ENCODE measurements at places on chromosomes 11 and 22. TPM values are rescaled to one million over a fixed set of nuclear protein-coding genes. Genes with fewer than 3 reads are reported as not detected.

DNA sequence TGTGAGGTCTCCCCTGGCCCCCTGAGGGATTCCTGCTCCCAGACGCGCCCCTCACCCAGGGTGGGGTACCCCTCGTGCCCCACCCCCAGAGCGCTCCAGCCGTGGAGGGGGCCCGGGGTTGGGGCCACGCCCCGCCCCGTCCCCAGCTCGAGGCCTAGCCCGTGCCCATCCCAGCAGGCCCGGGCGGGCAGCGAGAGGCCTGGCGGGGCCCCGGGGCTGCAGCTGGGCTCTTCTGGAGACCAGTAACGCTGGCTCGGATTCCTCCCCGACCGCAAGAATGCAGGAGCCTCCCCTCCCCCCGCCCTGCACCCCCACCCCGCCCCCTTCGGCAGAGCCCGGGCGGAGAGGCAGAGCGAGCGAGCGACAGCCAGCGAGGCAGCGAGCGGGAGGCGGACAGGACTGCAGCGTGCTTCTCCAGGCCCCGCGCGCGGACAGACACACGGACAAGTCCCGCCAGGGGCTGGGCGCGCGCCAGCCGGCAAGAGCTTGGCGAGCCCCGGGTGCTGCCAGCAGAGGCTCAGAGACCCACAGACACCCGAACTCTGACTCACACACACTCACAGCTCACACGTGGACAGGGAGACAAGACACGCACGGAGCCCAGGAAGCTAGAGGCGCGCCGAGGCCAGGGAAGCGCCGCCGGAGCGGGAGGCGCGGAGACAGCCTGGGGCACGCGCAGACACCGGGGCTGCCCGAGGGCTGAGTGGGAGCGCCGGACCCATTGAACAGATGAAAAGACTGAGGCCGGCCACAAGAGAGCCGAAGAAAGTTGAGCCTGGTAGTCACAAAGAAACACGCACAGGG, 15.2 kb downstream of the BCL9L start:
- peaks cover 11% of the 10 kb centered on the region for H3K36me3 ChIP-seq
- peaks cover 84% of the 10 kb centered on the region for H3K4me1 ChIP-seq
- peak overlapping the region; percentile 41 for H3K4me3 ChIP-seq
- H3K27ac ChIP-seq, result peak overlapping the region; percentile 89
- H3K27me3 ChIP-seq, result no peaks in the 10 kb centered on the region

DNA sequence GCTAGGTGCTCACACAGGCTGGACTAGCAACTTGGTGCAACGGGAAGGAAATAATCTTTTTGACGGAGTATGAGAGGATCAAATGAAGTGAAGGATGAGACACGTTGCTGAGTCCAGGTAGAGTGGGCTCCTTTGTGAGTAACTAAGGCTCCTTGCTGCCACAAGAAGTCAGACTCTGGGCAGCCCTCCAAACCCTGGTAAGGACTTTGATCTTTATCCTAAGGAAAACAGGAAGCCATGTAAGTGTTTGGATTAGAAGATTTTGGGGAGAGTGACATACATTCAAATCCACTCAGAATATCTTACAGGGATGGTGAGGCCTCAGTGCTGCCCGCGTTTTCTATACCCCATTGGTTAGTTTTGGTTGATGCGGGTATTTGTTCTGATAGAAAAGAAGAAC, 155.9 kb upstream of the RAG2 start:
- no peaks in the 10 kb centered on the region for H3K4me1 ChIP-seq
- H3K36me3 ChIP-seq, result no peaks in the 10 kb centered on the region
- DNase-seq, result no peak
- no peak overlapping the region for H3K4me3 ChIP-seq

GRCh38 chr11:62462508-62462892, 43.7 kb downstream of the SCGB1A1 start:
- no peaks in the 10 kb centered on the region for H3K27me3 ChIP-seq
- no peaks in the 10 kb centered on the region for H3K4me1 ChIP-seq
- DNase-seq, result no peak
- H3K27ac ChIP-seq, result no peak overlapping the region
- H3K4me3 ChIP-seq, result no peak overlapping the region

DNA sequence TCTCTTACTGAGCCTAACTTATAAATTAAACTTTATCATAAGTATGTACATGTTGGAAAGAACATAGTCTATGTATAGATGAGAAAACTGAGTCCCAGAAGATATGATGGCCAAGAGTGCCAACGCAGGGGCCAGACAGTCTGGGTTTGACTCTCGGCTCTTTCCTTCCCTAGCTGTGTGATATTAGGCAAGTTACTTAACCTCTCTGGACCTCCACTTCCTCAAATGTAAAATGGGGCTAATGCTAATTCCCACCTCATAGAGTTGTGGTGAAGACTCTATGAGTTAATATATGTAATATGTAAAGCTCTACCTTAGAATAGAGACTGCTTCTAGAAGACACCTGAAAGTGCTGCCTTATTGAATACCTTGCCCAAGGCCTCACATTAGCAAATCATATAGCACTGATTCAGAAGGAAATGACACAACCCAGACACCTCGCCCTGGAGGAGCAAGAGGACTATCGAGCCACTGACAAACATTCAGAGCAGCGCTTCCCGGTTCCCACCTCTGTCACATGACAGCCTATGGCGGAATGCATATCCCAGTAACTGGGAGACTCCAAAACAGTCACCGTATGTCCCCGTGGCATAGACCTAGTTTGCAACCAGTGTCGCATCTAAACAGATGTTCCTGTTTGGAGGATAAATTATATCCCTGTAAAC, 11.3 kb upstream of the CCDC86 start:
- H3K36me3 ChIP-seq, result no peaks in the 10 kb centered on the region
- H3K27me3 ChIP-seq, result no peaks in the 10 kb centered on the region
- H3K27ac ChIP-seq, result no peak overlapping the region
- DNase-seq, result no peak
- H3K4me3 ChIP-seq, result no peak overlapping the region

GRCh38 chr22:36097880-36098279, 62.7 kb downstream of the APOL3 start:
- no peaks in the 10 kb centered on the region for H3K36me3 ChIP-seq
- H3K27ac ChIP-seq, result no peak overlapping the region
- H3K27me3 ChIP-seq, result no peaks in the 10 kb centered on the region
- H3K4me1 ChIP-seq, result no peaks in the 10 kb centered on the region
- H3K4me3 ChIP-seq, result no peak overlapping the region

GRCh38 chr11:31764261-31764660, 46.9 kb downstream of the PAX6 start:
- DNase-seq, result no peak
- H3K27ac ChIP-seq, result no peak overlapping the region
- peaks cover 11% of the 10 kb centered on the region for H3K4me1 ChIP-seq
- H3K4me3 ChIP-seq, result no peak overlapping the region

DNA sequence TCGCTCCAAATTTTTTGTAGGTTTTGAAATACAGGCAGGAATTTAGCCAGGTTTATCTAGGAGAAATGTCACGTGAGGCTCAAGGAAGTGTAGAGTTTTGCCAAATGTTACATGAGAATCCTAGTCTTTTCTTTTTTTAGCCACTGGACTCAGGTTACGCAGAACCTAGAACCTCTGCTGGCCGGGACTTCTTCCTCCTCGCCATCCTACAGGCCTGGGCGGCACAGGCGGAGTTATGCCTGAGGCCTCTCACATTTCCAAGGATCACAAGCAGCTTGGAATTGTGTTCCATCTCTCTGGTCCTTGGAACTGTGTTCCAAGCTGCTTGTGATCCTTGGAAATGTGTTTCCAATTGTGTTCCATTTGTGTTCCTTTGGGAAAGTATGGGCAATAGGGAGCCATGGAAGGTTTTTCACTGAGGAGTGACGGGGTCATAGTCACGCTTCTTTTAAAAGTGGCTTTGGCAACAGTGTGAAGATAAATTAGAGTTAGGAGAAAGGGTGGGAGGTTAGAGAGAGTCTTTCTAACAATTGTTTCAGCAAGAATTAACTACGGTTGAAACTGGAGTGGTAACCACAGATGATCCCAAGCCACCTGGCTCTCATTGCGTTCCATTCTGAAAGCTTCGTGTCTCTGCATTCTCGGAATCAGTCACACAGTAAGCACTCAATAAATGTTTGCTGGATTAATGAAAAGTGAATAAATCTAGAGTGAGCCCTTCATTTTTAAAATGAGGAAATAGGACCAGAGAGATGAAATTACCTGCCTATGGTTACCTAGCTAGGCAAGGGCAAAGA, 12.5 kb upstream of the POU2AF1 start:
- H3K36me3 ChIP-seq, result no peaks in the 10 kb centered on the region
- H3K27ac ChIP-seq, result peak overlapping the region; percentile 62
- peak; percentile 60 for DNase-seq
- H3K4me3 ChIP-seq, result no peak overlapping the region
- no peaks in the 10 kb centered on the region for H3K27me3 ChIP-seq
- no peaks in the 10 kb centered on the region for H3K4me1 ChIP-seq

DNA sequence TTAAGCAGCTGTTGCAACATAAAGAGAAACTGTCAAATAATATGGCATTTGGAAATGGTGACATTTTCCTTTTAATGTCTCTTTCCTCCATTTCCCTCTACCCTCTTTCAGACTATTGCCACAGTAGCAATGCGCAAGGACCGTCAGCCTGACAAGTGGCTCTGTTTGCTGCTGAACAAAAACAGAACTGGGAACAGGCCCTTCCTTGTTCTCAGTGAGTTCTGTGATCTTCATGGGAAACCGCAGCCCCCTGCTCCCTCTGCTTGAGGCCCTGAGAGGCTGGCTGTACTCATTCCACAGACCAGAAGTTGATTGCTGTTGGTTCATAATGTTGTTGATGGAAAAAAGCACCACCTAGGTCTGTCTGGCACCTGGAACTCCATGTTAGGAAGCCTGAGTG, 559.7 kb downstream of the OPCML start:
- H3K27me3 ChIP-seq, result no peaks in the 10 kb centered on the region
- no peak overlapping the region for H3K27ac ChIP-seq
- H3K4me1 ChIP-seq, result no peaks in the 10 kb centered on the region
- H3K4me3 ChIP-seq, result no peak overlapping the region
- no peaks in the 10 kb centered on the region for H3K36me3 ChIP-seq
- no peak for DNase-seq

DNA sequence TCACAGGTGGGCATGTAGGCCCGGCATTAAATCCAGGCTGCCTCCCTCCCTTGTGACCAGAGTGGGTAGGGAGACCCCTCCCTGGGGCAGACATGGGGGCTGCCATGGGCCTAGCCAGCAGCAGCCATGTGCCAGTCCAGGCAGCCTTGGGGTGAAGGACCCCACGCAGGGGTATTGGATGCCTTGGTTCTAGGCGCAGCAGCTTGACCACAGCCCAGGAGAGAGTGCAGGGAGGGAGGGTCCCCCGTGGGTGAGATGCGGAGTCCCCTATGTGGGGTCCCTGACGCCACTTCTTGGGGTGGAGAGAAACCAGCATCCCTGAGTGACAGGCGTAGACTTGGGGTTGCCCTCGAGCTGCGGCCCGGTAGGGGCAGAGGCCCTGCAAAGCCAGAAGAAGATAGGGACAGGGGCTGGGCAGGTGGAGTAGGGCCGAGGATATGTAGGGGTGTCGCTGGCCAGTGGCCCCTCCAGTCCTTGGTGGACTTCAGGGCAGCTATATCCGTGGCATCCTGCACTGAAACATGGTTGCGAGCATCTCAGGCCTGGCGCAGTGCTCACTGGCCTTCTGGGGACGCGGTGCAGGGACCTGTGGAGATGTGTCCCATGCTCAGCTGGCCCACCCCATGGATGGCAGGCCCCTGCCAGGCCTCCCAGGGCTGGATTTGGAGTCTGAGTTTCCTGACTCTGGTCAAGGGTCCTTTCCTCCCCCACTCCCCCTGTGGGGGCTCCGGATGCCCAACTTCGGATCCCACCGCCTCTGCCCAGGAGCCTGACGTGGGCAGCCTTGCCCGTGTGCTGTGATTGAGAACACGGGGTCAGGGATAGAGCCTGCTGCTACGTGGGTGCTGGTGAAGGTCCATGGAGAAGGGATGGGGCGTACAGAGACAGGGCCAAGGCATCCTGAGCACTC, 1179.8 kb downstream of the BRD1 start:
- H3K36me3 ChIP-seq, result no peaks in the 10 kb centered on the region
- no peak overlapping the region for H3K27ac ChIP-seq
- no peaks in the 10 kb centered on the region for H3K27me3 ChIP-seq
- DNase-seq, result no peak
- H3K4me1 ChIP-seq, result no peaks in the 10 kb centered on the region

DNA sequence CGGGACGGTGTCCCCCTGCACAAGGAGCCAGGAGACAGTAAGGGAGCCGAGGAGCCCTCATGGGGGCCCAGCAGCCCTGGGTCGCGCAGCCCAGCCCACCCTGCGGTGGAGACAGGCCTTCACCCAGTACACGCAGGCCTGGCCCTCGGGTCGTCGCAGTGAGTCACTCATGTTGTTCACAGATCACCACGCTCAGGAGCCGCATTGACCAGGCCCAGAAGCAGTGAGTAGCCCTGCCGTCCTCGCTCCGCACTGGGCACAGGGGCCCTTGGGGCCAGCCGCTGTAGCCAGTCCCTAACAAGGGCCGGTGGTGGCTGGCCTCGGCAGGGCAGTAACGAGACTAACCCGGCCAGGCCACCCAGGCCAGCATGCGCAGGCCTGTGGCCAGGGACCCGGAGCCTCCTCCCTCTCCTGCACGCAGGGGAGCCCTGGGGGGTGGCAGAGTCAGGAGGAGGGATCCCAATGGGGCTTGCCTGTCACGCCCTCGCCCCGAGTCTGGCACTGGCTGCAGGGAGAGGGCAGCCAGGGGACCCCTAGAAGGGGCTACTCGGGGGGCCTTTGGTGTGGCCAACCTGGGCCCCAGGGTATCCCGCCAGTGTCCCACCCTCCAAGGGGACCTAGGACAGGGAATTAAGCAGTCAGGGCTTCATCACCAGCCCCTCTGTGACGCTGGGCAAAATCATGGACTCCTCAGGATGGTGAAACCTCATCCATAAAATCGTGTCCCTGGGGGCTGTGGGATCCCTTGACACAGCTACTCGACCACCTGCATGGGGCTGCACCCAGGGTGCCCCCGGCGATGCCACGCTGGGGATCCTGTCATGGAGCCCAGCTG, 10.1 kb upstream of the MRPL23 start:
- no peaks in the 10 kb centered on the region for H3K4me1 ChIP-seq
- no peak overlapping the region for H3K4me3 ChIP-seq
- no peaks in the 10 kb centered on the region for H3K36me3 ChIP-seq
- no peaks in the 10 kb centered on the region for H3K27me3 ChIP-seq

- no peaks in the 10 kb centered on the region for H3K36me3 ChIP-seq
- H3K27ac ChIP-seq, result no peak within 1 kb of the TSS
- H3K27me3 ChIP-seq, result no peaks in the 10 kb centered on the region
- no peaks in the 10 kb centered on the region for H3K4me1 ChIP-seq
Observed at GRCh38 chr11:102798012-102798746, at the start of gene MMP1. TSS of gene MMP1 (minus strand) at chr11:102798160. CDS start at chr11:102798092, 68 bp downstream.

- H3K4me1 ChIP-seq, result peaks cover 17% of the 10 kb centered on the region
- no peak overlapping the region for H3K27ac ChIP-seq
- H3K4me3 ChIP-seq, result no peak overlapping the region
- H3K27me3 ChIP-seq, result no peaks in the 10 kb centered on the region
- H3K36me3 ChIP-seq, result no peaks in the 10 kb centered on the region
Observed at GRCh38 chr11:30454111-30454510, 131.2 kb downstream of the ARL14EP start.

- no peaks in the 10 kb centered on the region for H3K36me3 ChIP-seq
- peaks cover 7% of the 10 kb centered on the region for H3K4me1 ChIP-seq
- no peaks in the 10 kb centered on the region for H3K27me3 ChIP-seq
- peak overlapping the region; percentile 32 for H3K27ac ChIP-seq
Observed at GRCh38 chr22:33842421-33843094, 77.7 kb downstream of the LARGE1 start.

- H3K4me1 ChIP-seq, result peaks cover 18% of the 10 kb centered on the region
- H3K27ac ChIP-seq, result no peak overlapping the region
- no peak overlapping the region for H3K4me3 ChIP-seq
- DNase-seq, result no peak
- H3K27me3 ChIP-seq, result no peaks in the 10 kb centered on the region
Observed at GRCh38 chr11:32890843-32891656, 1.6 kb upstream of the QSER1 start.

PRSS23 gene
- total RNA-seq, result 5.4 TPM

SHANK2 gene
- not detected for total RNA-seq

SULT4A1 gene
- total RNA-seq, result not detected

BDNF gene
- not detected for total RNA-seq

POU2AF3 gene
- 0.46 TPM for total RNA-seq

KBTBD3 gene
- total RNA-seq, result 6.2 TPM

KCNJ1 gene
- total RNA-seq, result not detected

PKDREJ gene
- not detected for total RNA-seq

MRGPRX4 gene
- not detected for total RNA-seq

Measured in gastrocnemius medialis (tissue), 4 donors.